Stromal cell of bone marrow (primary cell): ENCODE measurements at places on chromosomes 11 and 22.
A peak's percentile ranks its signal among the peaks of the same experiment; 100 is the strongest.

- DNase-seq = no peak
These were observed 11.9 kb downstream of the C11orf21 start for GRCh38 chr11:2289859-2290258.

DNA sequence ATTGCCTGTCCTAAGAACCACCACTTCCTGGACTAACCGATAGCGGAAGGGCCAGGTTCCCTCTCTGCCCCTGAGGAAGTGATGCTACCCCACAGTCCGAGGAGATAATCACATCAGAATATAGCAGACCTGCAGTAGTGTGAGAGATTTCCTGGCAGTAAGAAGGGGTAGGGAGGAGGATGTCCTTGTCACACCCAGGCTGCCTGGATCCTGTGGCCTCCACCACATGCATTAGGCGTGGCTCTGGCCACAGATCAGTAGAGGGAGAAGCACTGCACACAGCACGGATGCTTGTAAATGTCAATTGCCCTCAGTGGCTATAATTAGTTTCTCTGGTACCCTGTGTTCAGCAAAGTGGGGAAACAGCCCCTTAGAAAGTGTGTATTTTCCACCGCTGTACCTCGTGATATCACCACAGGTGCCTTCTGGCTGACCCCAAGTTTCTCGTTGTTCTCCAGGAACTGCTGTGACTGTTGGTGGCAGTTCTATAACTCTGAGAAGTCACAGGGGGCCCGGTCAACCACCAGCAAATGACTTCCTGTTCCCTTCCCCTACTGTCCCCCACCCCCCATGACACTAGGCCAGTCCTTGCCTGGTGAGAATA, 61.8 kb downstream of the UBASH3B start:
- DNase-seq = no peak

DNA sequence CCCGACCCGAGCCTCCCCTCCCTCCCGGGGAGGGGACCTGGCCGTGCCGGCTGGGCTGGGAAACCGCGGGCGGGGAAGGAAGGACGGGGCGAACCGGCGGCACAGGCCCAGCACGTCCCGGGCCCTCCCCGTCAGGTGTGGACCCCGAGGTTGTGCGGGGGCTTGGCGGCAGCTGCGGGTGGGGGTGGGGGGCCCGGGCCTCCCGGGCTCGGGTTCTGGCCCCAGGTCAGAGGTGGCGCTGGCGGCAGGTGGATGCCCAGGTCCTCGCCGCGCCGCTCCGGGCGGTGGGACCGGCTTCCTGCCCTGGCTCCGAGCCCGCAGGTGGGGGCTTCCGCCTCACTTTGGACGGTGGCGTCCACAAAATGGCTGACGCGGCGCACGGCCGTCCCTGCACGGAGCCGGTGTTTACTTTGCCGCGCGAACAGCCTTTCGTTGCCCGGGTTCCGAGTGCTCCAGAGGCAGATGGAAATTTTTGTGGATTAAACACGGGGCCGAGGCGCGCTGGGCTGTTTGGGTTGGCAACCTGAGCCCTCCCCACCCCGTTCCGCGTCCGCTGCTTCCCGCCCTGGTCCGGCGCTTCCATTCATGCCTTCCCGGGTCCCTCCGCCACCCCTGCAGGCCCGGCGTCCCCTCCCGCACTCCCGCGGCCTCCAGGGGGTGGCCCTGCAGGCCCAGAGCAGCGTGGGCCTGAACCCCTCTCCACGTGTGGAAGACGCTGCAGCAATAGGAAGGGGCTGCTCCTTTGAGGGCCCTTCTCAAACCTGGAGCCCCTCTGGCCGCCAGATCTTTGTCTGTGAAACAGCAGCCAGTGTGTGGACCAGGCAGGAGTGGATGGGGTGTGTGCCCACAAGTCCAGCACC, 92.0 kb upstream of the KCNQ1OT1 start:
- no peak for DNase-seq

GRCh38 chr11:33622186-33622585, 78.4 kb downstream of the C11orf91 start:
- DNase-seq = peak; percentile 80

DNA sequence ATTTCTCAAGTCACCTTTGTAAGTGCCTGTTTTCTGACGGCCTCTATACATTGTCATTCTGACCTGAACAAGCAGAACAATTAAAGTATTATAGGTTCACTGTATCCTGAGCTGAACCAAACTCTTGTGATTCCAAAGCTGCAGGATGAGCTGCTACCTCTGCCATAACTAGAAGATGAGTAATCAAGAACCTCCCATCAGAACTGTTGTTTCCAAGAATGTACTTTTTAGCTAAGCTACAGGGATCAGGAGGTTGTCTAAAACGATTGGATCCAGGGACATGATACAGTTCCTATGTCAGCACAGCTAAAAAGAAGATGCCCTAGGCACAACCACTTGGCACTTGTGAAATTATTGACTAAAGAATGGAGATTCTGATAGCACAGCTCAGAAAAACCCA, 288.4 kb upstream of the CCDC90B start:
- no peak for DNase-seq

DNA sequence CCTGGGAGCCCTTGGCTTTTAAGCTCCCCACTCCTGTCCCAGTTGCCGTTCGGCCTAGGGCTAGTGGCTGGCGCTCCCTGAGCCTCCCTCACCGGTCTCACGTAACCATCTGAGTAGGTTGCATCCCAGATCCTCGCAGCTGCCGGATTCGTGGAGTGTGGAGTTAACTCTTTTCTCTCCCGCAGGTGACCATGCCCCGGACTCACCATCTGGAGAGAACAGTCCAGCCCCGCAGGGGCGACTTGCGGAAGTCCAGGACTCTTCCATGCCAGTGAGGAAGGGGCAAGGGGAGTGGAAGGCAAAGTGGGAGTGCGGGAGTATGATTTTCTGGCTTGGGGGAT, 902 bp downstream of the MUS81 start:
- no peak for DNase-seq

DNA sequence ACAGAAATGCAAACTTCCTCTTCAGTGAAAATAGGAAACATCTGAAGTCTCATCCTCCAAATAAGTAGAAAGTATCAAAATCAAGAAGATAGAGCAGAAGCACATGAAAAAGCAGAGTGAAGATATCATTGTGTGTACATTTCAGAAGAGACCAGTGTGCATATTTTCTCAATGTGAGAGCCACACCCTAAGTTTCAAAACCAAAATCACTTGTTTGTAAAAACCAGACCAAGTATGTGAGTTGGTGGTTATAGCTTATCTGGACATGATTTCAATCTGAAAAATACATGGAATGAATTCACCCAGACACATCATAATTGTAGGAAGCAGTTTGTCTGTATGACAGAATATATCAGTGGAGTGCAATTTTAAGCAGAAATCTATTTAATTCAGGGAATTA, 536.0 kb downstream of the JRKL start:
- DNase-seq = no peak

DNA sequence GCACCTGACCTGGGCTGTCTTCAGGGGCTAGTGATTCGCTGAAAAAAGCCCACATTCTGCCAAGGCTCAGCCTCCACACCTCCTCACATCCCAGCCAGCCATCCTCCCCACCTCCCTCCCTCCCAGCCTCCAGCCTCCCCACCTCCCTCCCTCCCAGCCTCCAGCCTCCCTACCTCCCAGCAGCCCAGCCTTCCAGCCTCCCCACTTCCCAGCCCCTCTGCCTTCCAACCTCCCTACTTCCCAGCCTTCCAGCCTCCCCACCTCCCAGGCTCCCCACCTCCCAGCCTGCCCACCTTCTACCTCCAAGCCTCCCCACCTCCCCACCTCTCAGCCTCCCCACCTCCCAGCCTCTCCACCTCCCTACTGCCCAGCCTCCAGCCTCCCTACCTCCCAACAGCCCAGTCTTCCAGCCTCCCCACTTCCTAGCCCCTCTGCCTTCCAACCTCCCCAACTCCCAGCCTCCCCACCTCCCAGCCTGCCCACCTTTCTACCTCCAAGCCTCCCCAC, 33.7 kb upstream of the TH start:
- no peak for DNase-seq

- no peak for DNase-seq
These were observed 609.9 kb downstream of the INSC start for GRCh38 chr11:15724601-15725000.

- no peak for DNase-seq
These were observed 6.8 kb upstream of the CHKA start for GRCh38 chr11:68127714-68128681.

- no peak for DNase-seq
These were observed 13.7 kb downstream of the SULT4A1 start for GRCh38 chr22:43848366-43849171.

DNA sequence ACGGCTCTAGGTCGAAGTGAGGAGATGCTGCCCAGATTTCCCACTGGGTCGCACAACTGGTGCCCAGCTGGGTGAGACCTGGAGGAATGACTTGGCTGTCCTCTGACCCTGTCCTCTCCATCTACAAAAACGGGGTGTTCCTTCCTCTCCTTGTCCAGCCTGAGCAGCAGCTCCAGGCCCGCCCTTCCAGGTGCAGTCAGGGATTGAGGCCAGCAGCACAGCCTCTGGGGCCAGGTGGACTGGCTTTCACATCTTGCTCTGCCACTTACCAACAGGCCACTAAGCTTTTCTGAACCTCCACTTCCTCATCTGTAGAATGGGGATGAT, 91.7 kb upstream of the LMO1 start:
- no peak for DNase-seq

GRCh38 chr11:75303544-75304224, 47.8 kb downstream of the ARRB1 start:
- no peak for DNase-seq

DNA sequence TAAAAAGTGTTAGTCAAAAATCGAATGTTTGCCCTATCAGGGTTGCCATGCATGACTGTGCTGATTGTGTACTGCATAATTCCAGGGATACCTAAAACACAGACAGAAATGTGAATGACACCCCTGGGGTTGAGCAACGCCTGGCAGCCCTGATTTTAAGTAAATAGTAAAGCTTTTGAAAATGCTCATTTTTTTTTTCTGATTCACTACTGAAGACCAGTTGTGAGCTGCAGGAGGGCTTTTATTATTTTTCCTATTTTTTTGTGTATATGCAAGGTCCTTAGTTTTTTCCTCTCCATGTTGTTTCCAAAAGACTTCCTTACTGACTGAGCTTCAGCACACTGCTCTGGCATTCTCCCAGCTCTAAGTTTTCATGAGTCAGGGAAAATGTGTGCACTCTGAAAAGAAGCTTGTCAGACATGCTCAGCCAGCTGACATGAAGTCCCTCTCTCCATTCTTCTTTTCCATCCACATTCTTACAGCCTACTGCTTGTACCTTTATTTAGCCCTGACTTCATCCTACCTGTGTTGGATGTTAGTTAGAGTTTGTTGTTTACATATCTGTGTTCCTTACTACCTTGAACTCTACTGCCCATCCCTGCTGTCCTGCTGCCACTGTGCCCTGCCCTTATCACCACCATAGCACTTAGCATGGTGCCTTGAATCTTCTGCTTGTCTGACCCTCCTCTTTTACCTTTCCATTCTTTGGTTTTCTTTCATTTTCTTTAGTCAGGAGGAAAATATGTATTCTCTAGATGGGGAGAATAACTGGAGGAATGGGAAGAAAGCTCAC, 79.5 kb downstream of the HORMAD2 start:
- DNase-seq = peak; percentile 76

GRCh38 chr11:96082002-96082899, 158.3 kb upstream of the MTMR2 start:
- DNase-seq = no peak

GRCh38 chr11:27060816-27061460, 20.3 kb downstream of the BBOX1 start:
- no peak for DNase-seq

DNA sequence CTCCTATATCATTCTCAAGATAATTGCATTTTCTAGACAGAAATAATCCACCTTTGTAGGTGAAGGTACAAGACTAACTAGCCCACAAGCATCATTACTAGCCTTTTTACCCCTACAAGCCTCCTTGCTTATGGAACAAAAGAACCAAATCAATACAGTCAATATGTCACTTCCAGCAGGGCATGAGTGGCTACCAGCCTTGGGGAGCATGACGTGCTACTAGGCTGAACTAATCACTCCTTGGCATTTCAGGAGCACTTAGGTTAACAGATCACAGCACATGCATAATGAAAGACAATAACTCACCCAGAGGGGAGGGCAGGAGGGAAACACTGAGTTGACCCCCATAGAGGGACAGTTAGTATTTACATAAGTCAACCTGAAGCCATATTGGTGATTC, 2.7 kb downstream of the DRD2 start:
- DNase-seq = no peak

GRCh38 chr22:32378707-32379272, 21.1 kb downstream of the RFPL3 start:
- DNase-seq = no peak

- no peak for DNase-seq
These were observed 8.9 kb downstream of the ZNRF3 start for GRCh38 chr22:28892175-28892731.

- peak; percentile 11 for DNase-seq
These were observed 667 bp downstream of the RAB6A start for GRCh38 chr11:73760135-73760678.

- no peak for DNase-seq
These were observed 134.4 kb downstream of the METTL15 start for GRCh38 chr11:28242596-28242995.

GRCh38 chr11:86120807-86121206, 51.9 kb upstream of the PICALM start:
- no peak for DNase-seq

DNA sequence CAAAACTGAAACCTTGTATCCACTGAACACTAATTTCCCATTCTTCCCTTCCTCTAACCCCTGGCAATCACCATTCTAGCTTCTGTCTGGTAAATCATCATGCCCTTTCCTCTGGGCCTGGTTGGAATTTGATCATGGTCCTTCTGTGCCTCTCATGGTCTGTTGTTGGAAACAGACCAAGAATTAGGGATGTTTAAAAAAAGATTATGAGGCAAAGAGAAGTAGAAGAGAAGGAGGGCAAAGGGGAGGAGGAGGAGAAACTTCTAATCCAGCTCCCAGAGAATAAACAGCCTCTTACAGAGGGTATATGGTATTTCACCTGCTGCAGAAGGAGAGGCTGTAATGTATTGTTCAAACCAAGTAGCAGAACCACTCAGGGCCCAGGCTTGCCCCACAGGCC, 10.6 kb downstream of the BCO2 start:
- DNase-seq = no peak

- no peak for DNase-seq
These were observed 31.3 kb downstream of the TRAF6 start for GRCh38 chr11:36478700-36479329.

DNA sequence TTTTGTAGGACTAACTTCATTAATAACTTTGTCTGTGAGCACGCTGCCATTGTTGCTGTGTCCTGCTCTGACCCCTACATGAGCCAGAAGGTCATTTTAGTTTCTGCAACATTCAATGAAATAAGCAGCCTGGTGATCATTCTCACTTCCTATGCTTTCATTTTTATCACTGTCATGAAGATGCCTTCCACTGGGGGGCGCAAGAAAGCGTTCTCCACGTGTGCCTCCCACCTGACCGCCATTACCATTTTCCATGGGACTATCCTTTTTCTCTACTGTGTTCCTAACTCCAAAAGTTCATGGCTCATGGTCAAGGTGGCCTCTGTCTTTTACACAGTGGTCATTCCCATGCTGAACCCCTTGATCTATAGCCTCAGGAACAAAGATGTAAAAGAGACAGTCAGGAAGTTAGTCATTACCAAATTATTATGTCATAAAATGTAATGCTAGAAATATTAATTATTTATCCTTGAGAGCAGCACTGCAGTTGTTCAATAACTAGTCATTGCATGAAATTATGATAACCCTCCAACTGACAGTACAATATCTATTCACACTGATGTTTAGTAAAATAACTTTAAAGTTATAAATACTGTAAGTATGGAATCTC, 46.4 kb upstream of the OR5D13 start:
- DNase-seq = no peak

GRCh38 chr11:117790279-117790678, 6.7 kb downstream of the DSCAML1 start:
- no peak for DNase-seq

- no peak for DNase-seq
These were observed 467 bp downstream of the EPS8L2 start for GRCh38 chr11:706439-706956.

GRCh38 chr11:95338430-95338991, 107.5 kb upstream of the SESN3 start:
- peak; percentile 73 for DNase-seq
